A549 treated with dexamethasone at 1 μM for 4 hours (cell line): ENCODE measurements at places on chromosomes 4 and X. TPM values are rescaled to one million over a fixed set of nuclear protein-coding genes. Genes with fewer than 3 reads are reported as not detected.

Gene PLAC8
- total RNA-seq, result 0.74 to 1.2 TPM (median 0.96 TPM) in 5 replicates

Gene CASP6
- total RNA-seq, result 13.4 to 17.5 TPM (median 13.9 TPM) in 5 replicates

Gene FGD1
- 4.6 to 8.0 TPM (median 6.9 TPM) in 5 replicates for total RNA-seq

Gene NEXMIF
- total RNA-seq, result 0.01 TPM in 2 of 5 replicates, not detected in the others

Gene FRMPD3
- 0.09 to 0.16 TPM (median 0.12 TPM) in 5 replicates for total RNA-seq
